IPS-NIHi11 (cell line): ENCODE measurements at places on chromosomes 13 and 19.

DNA sequence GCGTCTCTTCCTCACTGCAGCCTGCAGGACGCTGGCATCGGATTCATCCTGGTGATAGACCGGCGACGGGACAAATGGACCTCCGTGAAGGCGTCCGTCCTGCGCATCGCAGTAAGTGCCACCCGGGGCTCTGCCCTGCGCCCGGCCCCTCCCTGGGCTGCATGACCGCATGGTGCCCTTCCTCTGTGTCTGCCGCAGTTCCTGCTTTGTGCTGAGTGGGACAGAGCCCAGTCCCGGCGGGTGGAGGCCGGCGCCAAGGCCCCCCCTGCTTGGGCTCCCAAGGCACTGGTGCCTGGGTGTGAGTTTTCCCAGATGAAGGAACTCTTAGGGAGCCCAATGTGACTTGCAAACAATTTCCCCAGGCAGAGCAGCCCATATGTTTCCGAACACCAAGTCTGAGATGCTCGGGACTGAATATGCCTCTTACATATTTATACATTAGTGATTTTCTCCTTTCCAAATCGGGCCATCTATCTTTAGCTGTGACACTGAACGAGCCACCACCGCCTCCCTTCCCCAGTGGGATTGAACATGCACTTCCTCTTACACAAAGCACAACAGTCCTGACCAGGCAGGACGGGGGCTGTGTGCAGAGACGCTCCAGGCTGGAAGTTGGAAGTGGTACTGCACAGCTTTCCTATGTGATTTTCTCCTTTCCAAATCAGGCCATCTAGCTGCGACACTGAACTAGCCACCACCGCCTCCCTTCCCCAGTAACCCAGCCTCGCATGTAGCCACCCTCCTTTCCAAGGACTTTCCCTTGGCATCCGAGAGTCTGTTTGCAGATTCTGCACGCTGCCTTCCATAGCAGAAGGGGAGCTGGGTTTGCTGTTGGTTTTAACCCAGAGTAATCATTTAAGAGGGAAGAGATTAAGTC, 60.1 kb upstream of the F7 start:
- DNase-seq = no peak

- no peak for DNase-seq
Measured at GRCh38 chr13:40563350-40564125, 102.9 kb downstream of the FOXO1 start.

DNA sequence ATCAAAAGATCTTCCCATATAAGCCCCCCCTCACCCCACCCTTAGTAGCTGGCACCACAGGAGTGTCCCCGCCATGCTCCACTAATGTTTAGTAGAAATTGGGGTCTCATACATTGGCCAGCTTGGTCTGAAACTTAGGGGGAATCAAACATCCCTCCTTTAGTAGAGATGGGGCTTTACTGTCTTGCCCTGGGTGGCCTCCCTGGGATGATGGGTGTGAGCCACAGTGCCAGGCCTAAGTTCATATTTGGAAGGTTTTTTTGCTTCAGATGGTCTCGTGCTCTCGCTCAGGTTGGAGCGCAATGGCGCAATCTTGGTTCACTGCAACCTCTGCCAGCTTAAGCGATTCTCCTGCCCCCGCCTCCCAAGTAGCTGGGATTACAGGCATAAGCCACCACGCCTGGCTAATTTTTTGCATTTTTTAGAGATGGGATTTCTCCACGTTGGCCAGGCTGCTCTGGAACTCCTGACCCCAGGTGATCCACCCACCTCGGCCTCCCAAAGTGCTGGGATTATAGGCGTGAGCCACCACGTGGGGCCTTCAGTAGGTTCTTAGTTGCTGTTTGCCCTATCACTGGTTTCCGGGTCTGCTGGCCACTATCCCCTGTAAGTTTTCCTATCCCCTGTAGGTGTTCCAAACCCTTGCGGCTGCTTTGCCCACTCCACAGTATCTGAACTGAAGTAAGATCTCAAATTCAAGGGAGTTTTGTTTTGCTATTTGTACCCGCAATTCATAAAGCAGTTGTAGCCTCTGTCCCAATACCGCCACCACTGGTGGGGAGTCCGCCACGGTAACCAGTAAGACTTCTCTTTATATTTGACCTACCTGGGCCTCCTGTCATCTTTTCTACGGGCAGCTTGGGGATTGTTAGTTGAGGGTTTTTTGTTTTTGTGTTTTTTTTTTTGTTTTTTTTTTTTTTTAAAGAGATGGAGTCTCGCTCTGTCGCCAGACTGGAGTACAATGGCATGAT, 34.1 kb downstream of the NLRP12 start:
- DNase-seq = no peak

DNA sequence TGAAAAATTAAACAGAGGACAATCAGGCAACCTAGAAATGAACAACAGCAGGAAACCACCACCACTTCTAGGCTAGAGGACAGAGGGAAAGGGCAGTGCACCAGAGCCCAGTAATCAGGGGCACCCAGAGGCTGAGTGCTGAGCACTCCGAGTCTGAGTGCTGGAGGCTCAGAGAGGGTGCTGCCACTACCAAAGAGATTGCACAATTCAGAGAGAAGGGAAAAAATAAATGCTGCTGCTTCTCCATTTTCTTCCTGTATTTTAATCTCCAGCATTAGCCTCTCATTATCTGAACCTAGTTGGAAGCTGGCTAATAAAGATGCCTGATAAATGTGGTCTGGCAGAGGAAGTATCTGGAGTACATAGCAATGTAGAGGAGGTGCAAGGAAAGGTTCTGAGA, 11.8 kb upstream of the ZNF175 start:
- DNase-seq = no peak

GRCh38 chr19:13121551-13122274, 3.6 kb downstream of the NACC1 start:
- DNase-seq = no peak

GRCh38 chr19:50551715-50552187, 16.5 kb downstream of the LRRC4B start:
- no peak for DNase-seq
